ENCODE measurements at places on chromosomes 2 and 18.

DNA sequence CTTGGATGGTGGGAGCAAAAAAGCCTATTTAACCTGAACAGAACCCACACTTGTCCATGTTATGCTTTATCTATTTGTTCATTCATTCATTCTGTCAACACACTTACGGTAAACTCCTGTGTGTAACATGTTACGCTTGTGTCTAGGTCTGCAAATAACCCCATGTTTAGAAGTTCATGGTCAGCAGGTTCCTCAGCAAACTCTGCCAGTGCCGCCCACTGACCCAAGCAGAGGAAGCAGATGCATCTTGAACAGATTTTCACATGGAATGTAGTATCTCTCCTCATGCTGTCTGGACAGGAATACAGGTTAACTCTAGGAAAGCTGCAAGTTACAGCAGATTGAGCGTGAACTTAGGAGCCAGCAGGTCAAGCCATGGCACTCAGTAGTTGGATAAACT, 213.7 kb upstream of the COPS8 start:
- no peak for DNase-seq

GRCh38 chr2:19882286-19882685, 19.5 kb downstream of the TTC32 start:
- DNase-seq: no peak

DNA sequence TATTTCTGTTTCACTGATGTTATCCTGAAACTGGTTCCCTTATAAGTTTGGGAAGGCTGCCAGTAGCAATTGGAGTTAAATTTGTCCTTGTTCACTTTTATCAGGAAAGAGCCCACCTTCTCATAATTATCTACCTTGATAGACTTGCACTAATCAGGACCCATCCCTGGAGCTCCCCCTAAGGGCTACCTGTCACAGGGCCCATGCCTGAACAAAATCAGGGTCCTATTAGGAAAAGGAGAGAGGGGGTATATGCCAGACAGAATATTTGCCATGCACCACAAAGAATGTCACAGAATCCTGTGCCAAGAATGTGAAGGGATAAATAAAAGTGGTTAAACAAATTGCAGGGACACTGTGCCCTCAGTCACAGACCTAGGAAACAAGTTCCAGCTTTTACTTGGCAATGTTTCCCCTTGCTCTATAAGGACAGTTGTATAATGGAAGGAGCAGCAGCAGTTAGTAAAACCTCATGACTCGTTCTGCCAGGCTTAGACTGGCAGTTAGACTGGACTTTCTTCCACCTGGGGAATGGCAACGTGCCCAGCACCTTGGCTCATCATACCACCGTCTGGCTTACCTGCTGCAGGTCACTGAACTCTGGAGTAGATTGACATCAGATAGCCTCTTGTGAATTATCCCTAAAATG, 32.3 kb upstream of the VWC2L start:
- DNase-seq: no peak

- DNase-seq: no peak
These were observed 865.5 kb downstream of the DSC3 start for GRCh38 chr18:30177056-30177455.

DNA sequence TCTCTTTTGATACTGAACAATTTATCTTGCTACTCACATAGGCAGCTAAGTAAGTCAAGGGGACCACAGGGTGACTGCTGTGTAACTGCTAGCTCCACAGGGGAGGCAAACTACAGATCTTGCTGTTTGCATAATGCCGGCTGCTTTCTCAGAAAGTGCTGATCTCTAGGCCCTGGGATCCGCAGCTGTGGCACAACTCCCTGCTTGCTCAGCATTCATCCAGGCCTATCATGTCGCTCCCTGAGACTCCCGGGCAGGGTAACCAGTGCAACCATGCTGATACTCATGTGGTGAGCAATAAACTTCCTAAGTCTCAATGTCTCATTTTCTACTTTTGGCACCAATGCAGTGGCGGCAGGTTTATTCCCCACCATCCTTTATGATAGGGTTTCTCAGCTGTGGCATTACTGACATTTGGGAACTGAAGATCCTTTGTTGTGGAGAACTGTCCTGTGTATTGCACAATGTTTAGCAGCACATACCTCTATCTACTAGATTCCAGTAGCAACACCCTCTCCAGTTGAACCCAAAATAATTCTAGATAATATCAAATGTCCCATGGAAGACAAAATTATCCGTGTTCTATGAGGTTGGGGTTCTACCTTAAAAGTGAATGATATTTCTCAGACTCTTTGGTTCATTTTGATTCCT, 1101.3 kb downstream of the LRP1B start:
- no peak for DNase-seq

DNA sequence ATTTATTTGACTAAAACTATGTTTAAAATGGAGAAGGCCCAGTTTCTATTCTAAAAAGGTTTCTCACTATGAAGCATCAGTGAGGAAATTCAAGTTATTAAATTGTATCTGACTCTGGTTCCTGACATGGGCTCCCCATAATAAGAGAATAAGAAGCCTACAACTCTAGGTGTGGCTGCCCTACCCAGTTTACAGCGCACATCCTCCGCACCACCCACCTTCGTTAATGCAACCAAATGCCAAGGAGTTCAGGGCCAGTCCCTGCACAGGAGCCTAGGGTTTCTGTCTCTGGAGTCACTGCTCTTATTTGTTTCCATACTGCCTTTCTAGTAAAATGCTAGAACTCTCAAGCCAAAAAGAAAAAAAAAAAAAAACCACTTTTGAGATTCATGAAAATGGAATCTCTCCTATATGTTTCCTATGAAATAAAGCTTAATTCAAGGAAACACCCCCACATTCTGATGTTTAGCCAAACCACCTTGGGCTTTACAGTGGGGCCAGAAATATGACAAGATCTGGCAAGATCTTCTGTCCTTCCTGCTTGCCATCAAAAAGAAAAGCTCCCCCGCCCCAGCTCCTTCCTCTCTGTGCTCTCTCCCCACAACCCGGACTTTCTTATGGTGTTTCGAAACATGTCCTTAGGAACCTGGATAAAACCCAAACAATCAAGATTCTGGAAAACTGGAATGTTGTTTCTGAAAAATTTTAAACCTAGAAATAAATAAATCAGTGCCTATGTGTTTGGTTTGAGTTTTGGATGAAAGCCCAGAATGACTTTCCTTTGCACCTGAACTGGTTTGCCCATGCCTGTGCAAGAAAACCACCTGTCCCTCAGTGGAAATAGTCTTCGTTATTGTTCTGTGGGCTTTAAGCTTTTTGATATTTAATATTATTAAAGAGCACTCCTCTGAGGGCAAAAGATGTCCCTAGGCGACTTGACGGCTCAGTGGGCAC, 136.7 kb downstream of the SP3 start:
- DNase-seq: no peak

DNA sequence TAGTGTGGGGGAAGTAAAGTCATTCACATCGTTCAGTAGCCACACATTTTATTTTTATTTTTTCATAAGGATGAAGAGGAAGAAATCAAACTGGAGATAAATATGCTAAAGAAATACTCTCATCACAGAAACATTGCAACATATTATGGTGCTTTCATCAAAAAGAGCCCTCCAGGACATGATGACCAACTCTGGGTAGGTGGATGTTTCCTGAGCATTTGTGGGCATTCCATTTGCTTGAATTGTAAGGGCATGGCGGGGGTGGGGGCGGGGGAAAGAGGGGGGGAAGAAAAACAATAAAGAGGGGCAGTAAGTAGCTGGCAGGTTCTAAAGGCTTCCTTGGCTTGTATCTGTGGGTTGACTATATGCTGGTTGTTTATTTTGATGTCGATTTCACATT, 126.4 kb downstream of the MAP4K4 start:
- no peak for DNase-seq

GRCh38 chr2:188727846-188728245, 246.3 kb upstream of the COL3A1 start:
- DNase-seq: no peak

GRCh38 chr2:9975328-9975727, 23.8 kb downstream of the GRHL1 start:
- peak; percentile 68 for DNase-seq

DNA sequence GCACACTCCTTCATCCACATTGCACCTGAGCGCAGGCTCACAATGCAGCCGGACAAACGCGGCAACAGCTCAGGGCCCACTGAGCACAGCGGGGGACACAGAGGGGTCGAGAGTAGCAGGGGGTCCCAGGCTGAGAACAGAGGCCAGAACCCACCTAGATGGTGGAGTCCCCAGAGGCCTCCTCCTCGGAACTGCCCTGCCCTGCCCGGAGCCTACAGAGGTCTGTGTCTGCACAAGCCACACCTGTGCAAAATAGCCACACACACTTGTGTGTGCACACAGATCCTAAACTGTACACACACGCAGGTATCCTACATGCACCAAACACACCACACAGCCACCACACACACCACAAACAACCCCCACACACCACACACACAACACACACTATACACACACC, 72.8 kb downstream of the TMEM18 start:
- no peak for DNase-seq

DNA sequence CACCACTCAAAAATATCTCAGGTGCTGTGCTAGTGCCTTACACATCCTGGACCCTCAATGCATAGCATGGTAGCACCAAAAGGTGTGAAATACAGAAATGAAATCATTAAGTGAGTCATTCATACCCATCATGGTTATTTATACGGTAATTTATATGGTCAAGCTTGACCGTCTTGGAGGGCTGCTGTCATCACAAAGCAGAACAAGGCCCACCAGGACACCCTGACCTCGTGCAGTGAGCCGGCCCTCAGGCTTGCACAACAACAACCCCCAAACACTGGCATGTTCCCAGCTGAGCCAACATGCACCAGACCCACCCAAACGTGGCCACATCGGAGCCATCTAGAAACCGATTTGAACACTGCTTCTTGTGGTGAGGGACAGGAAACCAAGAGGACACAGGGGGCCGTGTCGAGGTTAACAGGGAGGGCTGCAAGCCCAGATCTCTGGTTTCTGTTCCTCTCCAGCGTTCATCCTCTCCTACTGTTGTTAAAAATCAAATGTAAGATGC, 378.5 kb upstream of the ID2 start:
- DNase-seq: no peak

GRCh38 chr2:7286120-7286519, 368.9 kb downstream of the RNF144A start:
- DNase-seq: no peak

GRCh38 chr2:34731292-34731691, 1132.2 kb upstream of the FAM98A start:
- DNase-seq: no peak

- no peak for DNase-seq
These were observed 351.7 kb downstream of the HRH4 start for GRCh38 chr18:24811950-24812681.

DNA sequence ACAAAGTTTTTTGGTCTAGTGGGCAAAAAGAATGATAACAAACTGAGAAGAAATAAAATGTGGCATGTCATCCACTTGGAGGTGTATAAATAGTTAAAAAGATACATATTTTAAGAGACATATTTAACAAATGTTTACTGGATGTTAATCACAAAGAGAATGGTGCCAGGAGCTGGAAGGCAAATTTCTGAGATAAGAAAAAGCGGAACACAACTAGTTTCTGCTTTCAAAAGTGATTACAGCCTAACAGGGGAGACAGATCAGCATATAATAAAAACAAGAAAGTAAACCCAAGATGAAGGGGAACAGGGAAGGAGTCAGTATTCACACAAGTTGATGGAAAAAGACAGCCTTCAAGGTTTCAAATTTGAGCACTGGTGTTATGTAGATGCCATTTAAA, 91.3 kb downstream of the OLA1 start:
- no peak for DNase-seq

DNA sequence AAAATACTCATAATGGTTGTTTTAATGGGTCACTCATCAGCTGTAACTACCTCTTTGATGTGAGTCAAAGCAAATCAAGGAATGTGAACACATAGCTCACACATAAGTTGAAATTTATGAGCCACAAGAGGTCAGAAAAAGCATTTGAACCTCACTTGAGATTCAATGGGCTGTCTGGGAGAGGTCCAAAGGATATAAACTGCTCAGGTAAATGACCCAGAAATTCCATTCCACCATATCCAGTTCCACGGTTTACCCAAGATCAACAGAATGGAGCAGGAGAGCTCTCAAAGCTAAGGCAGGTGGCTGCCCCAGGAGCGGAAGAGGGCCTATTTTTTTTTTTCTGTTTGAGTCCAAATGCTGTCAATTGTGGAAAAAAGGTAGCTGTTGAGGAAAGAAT, 464.1 kb downstream of the TNS1 start:
- no peak for DNase-seq

- DNase-seq: no peak
These were observed 26.9 kb downstream of the MAIP1 start for GRCh38 chr2:199982126-199982843.

- peak; percentile 51 for DNase-seq
These were observed 30.8 kb upstream of the ACYP2 start for GRCh38 chr2:54084600-54084999.

- no peak for DNase-seq
These were observed 124.8 kb upstream of the COL5A2 start for GRCh38 chr2:189304360-189304759.

DNA sequence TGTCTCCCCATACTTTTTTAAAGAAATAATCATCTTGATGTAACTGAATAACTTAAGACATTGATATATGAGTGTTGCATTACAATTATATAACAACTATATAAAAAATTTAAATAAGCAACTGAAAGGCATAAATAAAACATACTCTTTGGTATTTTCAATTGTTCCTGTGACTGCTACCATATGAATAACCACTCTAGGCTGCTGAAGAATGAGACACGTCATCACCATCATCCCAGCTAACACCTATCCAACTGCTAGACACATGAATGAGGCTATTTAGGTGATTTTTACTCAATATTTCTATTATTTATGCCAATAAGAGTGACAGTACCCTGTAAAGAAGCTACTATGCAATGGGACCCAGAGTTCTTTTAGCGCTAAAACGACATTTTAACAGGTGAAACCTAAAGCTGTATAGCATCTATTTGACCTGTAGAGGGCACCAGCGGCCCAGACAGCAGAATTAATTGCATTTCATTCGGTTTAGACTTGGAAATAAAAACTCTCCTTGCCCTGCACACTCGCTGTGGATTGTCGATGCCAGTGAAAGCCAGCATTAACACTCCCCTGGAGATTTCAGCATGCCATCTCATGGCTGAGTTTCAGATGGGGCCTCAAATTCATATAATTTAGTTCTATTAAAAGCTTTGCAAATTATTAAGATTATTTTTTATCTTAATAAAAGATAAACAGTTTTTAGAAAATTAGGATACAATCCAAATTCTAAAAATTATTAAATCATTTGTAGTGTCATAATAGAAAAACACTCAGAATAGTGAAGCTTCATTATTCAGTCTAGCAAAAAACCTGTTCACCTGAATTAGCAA, 89.4 kb upstream of the MAP2 start:
- DNase-seq: peak; percentile 6

- DNase-seq: no peak
These were observed 39.4 kb upstream of the WIPF1 start for GRCh38 chr2:174636987-174637386.

DNA sequence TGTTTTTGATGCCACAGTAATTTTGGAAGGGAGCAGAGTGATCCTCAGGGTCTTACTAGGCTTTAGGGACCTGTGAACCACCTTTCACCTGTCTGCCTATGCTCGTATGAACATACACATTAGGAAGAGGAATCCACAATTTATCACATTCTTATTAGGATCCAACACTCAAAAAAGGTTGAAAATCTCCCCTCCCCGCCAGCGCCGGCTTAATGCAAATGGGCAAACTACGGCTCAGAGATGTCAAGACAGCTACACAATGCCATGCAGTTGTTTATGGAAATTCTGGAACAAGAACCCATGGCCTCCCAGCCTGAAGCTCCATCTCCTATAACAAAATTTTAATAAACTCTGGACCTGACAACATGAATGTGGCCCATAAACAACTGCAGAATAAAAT, 375.9 kb upstream of the ACVR2A start:
- DNase-seq: no peak

Measured in A549 (cell line).